Lower leg skin (tissue), 4 donors: ENCODE measurements at places on chromosomes 1 and 21. TPM values are rescaled to one million over a fixed set of nuclear protein-coding genes. Genes with fewer than 3 reads are reported as not detected.

GRCh38 chr1:91091812-91092211, 70.0 kb upstream of the ZNF644 start:
- DNase-seq: no peak

GRCh38 chr1:208540724-208541123, 296.5 kb upstream of the PLXNA2 start:
- DNase-seq: no peak

- DNase-seq: no peak
Measured at GRCh38 chr1:18118491-18118890, 10.9 kb downstream of the IGSF21 start.

GRCh38 chr1:52142220-52143183, 613 bp downstream of the ZFYVE9 start:
- DNase-seq: no peak

- DNase-seq: no peak
Measured at GRCh38 chr1:69459244-69459643, 108.5 kb upstream of the LRRC7 start.

DNA sequence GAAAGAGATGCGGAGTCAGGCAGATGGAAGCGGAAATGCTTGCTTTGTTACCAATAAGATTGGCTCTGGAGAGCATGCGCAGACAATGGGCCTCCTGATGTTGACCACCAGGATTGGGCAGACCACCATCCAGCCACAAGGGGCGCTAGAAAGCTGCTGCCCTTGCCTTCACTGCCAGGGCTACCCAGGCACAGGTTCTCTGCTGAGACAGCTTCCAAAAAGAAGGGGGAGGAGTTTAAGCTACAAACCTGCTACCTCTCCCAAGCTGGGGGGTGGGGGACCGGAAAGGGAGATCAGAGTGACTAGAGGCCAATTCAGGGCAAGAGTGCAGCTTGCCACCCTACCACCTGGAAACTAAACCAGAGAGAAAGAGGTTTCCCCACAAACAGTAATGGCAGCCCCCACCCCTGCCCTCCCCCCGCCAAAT, 369.7 kb downstream of the RRAGC start:
- DNase-seq: no peak

DNA sequence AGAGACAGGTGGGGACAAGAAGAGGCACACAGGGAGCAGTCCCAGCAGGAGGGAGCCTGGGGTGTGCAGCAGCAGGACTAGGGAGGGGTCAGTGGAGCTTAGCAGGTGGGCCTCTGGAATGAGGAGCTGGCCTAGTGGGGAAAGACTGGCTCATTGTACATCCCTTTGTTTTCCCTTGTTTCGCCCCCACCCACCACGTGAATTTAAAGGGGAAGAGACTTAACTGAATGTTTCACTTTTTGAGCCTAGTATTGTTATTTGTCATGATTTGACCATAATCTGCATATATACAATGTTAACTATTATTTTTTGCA, 181.7 kb downstream of the DHRS3 start:
- DNase-seq: no peak

GRCh38 chr1:6534248-6534822, 20.0 kb downstream of the NOL9 start:
- DNase-seq: no peak

DNA sequence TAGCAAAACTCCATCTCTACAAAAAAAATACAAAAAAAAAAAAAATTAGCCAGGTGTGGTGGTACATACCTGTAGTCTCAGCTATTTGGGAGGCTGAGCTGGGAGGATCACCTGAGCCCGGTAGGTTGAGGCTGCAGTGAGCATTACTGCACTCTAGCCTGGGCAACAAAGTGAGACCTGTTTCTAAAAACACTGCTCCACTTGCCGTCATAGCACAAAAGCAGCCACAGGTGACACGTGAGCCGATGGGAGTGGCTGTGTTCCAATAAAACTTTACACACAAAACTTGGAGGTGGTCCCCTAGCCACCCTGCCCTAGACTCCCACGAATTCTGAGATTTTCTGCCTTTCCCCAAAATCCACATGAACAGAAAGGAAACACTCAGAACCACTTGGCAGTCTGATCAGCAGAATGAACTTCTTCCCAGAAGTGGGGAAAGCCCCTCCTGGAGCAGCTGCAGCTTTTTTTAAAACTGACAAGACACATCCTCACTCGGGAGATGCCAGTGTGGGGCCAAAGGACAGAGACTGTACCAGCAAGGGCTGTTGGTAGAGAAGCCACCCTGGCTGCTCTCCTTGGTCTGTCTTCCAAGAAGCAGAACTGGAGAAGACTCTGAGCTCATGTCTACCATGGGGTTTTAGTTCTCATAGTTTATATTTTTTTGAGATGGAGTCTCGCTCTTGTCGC, 23.3 kb downstream of the PLEKHM2 start:
- no peak for DNase-seq

DNA sequence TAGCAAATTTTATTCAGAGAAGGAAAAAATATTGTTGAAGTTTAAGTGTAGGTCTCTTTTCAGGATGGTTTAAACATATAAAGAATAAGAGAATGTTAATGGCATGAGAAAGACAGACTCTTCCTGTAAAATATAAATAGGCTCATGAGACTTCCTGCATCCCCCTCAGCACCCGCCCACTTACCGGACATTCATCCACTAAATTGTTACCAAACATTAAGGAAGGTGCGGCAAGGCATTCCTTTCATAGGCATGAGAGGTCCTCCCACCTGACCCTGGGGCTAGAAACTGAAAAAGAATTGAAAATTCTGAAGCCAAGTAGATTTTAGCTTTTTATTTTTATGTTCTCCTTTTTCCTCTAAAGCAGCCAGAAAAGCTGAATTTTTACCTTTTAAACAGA, 10.6 kb upstream of the USP1 start:
- DNase-seq: no peak

DNA sequence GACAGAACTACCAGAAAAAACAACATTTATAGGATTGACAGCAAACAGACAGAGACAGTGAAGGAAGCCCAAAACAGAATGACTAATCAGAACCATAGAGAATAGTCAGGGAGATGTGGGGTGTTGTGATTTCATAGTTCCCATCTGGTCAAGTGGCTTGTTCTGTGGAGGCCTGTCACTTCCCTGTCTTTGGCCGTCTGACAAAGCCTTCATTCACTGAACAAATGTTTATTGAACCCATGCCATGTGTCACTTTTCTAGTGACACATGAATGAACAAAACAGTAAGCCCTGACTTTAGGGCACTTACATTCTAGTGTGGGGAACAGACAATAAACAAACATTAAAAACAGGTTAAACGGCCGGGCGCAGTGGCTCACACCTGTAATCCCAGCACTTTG, 3.2 kb upstream of the SRRM1 start:
- no peak for DNase-seq

GRCh38 chr1:14321422-14321821, 277.1 kb upstream of the KAZN start:
- no peak for DNase-seq

The NTNG1 gene
- 8.1 TPM for total RNA-seq

The NBPF10 gene
- 2.4 TPM for total RNA-seq

The LRRC71 gene
- not detected for total RNA-seq

The CFH gene
- 50.1 TPM for total RNA-seq

DNA sequence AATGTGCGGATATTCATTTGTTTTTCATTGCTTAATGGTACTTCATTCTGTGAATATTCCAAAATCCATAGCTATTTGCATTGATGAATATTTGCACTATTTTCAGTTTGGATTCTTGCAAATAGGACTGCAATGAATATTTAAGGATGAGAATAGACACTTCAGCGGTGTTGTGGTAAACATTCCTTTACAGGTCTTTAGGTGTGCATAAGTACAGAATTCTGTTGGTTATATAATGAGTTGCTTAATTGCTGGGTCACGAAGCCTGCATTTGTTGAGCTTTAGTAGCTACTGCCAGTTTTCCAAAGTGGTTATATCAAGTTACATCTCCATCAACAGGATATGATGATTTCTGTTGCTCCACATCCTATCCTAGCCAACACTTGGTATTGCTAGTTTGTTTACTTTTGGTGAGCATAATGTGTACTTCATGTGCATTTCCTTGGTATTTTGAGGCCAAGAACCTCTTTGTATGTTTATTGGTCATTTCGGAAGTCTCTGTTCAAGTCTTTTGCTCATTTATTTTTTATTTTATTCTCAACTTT, 64.2 kb upstream of the CYYR1 start:
- no peak for DNase-seq

The TENT5C gene
- total RNA-seq: 2.4 TPM

DNA sequence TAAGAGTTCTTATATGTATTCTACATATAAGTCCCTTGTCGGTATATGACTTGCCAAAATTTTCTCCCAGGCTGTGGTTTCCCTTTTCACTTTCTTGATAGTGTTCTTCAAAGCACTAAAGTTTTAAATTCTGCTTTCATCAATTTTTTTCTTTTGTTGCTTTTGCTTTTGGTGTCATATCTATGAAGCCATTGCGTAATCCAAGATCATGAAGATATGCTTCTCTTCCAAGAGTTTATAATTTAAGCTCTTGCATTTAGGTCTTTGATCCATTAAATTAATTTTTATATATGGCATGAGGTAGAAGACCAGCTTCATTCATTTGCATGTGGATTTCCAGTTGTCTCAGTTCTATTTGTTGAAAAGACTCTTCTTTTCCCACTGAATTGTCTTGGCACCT, 22.2 kb downstream of the DESI2 start:
- DNase-seq: no peak

- no peak for DNase-seq
Measured at GRCh38 chr1:217472915-217473314, 158.0 kb downstream of the GPATCH2 start.

The CHIT1 gene
- not detected for total RNA-seq

DNA sequence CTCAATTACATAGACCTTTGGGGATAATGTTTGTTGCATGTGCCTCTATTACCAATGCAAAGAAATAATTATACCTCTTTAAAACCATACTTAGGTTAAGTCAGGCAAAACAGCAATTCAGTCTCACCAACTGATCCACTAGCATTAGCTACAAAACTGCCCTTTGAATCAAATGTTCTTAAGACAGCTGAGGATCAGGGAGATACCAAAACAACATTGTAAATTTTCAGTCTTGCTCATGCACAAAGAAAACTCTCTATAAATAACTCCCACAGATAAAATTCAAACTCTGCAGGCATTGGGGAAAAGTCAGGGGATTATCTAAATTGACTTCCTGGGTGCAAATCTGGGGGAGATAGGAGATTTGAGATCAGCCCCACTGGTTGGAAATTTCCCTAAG, 100.9 kb upstream of the DPT start:
- no peak for DNase-seq

GRCh38 chr1:206050655-206051235, 2.2 kb upstream of the RHEX start:
- peak; percentile 17 for DNase-seq

The PROX1 gene
- 1.3 TPM for total RNA-seq

DNA sequence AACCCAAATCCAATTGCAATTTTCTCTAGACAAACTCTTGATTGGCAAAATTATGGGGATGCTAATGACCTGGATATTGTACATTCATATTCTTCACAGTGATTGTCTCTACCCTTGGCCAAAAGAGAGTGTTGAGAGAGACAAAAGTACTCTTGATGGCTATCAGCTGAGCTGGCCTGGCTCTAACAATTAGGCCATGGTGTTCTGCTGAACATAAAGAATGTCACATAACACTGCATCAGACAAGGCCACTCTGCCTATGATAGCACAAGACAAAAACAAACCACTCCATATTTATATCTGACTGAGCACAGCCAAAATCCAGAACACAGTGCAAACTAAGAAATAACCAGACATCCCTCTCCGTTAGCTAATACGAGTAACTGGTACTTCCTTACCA, 101.7 kb downstream of the ADAMTS1 start:
- no peak for DNase-seq

The EPS15 gene
- total RNA-seq: 67.5 TPM

- DNase-seq: no peak
Measured at GRCh38 chr1:231676487-231676886, 49.9 kb downstream of the DISC1 start.

The FAM151A gene
- not detected for total RNA-seq

The UBXN10 gene
- total RNA-seq: 0.91 TPM

- no peak for DNase-seq
Measured at GRCh38 chr1:93177991-93178390, 2.2 kb downstream of the TMED5 start.

DNA sequence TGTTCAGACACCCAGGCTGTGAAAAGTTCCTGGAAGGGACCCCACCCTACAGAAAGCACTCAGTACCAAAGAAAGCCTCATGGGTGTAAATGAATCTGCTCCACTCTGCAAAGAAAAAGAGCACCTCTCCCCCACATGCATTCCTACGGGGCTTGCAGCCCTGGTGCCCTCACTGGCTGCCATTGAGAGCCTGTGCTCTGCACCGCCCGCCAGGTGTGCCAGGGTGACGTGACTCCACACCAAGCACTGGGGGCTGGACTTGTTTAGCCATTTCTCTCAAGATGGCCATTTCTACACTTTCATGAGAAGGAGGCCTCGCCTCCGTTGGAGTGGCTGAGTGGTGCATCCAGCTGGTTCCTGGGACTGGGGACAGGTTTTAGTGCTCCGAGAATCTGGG, 380.5 kb upstream of the VAMP3 start:
- DNase-seq: peak; percentile 56

The C4BPB gene
- total RNA-seq: not detected

- DNase-seq: no peak
Measured at GRCh38 chr21:18877917-18878316, 474.3 kb upstream of the TMPRSS15 start.

- no peak for DNase-seq
Measured at GRCh38 chr1:162682013-162682419, 49.8 kb downstream of the DDR2 start.

The OPTC gene
- total RNA-seq: not detected
